GM12892 (cell line): ENCODE measurements at places on chromosomes 4 and X.

GRCh38 chr4:47824840-47825239 lies 13.0 kb downstream of the CORIN start:
- no peak for DNase-seq

- no peak for DNase-seq
Measured at GRCh38 chrX:53374222-53374820, 48.1 kb downstream of the SMC1A start.

GRCh38 chrX:109793191-109793590 lies 60.1 kb upstream of the ACSL4 start:
- no peak for DNase-seq

DNA sequence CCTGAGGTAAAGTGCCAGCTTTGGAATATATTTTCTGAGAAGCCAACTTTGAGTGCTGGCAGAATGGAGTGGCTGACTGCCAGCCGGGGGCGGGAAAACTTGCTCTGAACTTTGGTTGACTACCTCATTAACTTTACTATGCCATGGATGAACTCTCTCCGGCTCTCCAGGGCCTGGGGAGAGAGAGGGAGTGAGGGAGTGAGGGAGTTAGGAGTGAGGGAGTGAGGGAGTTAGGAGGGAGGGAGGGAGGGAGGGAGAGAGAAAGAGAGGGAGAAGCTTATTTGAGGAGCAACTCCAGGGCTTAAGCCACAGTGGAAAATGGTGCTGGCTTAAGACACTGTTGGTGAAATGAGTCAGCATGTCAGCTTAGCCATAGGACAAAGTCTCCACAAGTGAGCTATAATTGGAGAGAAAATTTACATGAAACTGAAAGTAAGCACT lies 280.9 kb upstream of the RPS6KA3 start:
- DNase-seq, result no peak

DNA sequence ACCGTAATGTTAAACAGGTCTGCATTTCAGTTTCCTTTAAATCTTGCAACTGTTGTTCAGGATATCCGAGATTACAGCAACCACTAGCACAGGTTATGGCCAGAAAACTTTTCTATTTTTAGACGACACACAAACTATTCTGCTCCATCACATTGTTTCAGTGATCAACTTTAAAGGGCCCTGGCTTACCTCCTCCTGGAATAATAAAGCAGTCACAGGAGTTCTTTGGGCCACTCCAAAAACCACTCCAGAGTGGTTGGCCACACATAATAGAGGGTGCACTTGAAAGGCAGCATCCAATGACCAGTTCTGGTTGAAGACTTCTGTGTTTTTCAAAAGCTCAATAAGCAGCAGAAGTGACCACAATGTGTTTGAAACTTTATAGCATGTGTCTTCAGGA lies 118.9 kb downstream of the RAB28 start:
- DNase-seq, result no peak
